ENCODE measurements at places on chromosomes 5 and 9.

- DNase-seq: no peak
Observed at GRCh38 chr5:78269088-78269703, 25.3 kb downstream of the AP3B1 start.

- DNase-seq: no peak
Observed at GRCh38 chr9:89295400-89295799, 15.6 kb upstream of the CKS2 start.

GRCh38 chr9:1005043-1005667 lies 28.7 kb downstream of the DMRT3 start:
- DNase-seq: peak; percentile 55

DNA sequence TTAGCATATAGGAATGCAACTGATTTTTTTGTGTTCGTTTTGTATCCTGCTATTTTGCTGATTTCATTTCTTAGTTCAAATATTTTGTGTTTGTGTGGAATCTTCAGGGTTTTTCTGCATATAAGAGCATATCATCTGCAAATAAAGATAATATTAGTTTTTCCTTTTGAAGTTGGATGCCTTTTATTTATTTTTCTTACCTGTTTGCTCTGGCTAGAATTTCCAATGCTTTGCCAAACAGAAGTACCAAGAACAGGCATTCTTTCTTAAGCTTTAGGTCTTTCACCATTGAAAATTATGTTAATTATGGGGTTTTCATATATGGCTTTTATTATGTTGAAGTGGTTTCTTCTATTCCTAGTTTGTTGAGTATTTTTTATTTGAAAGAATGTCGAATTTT lies 505.1 kb upstream of the DMAC1 start:
- DNase-seq: no peak

DNA sequence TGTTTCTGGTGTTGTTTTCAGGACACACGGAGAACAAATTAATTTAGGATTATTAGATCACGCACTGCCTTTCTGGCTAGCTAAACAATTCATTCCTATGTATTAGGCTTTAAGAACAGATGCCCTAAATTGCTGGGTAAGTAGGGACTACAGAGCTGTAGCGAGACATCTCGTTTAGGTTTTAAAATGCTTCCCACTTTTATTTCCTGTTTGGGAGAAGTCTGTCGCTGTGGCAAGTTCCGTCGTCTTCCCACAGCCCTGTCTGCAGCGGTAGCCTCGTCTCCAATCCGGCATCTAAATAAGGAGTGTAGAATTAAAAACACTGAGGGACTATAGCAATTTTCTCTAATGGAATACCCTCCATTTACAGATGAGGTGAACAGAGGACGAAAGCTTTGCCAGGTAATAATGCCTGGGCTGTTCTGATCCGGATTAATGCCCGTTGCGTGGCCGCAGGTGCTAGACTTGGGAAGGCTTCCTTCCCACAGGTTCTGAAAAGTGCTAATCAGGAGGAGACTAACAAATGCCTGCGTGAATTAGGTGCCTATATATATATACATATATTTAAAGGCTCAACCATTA lies 1.3 kb upstream of the TRIM36 start:
- DNase-seq: no peak

DNA sequence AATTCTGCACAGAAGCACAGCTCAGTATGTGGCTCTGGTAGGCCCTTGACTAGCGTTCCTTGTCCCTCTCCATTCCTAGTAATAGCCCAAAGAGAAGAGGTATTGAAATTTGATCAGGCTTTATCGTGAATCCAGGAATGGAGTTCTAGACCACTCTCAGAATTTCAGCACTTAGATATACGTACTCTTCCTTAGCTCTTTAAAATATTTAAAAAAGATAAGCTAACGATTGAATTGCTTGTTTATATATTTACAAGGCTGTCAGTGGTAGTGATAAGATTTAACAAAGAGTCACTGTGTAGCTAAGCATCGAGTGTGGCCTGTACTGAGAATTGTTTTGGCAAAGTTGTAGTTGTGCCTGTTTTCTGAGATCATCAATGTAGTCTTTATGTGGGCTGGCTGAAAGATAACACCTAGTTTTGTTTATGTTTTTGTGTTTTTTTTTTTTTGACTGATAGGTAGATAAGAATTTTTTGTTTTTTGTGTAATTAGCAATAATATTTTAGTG lies 2.5 kb downstream of the KIAA1958 start:
- no peak for DNase-seq

DNA sequence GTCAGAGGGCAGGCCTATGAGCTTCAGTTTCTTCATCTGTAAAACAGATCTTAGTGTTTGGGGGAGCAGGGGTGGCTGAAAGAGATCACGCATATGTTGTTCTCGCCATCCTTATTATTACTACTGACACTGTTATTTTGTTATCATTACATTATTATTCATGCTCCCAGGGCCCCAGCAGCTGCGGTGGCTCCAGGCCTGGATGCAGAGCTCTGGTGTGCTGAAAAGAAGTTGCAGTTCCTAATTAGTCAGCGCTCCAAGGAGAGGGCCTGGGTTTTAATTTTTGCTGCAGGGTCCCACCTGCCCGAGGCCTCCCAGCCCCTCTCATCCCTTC lies 19.5 kb downstream of the CXXC5 start:
- no peak for DNase-seq

DNA sequence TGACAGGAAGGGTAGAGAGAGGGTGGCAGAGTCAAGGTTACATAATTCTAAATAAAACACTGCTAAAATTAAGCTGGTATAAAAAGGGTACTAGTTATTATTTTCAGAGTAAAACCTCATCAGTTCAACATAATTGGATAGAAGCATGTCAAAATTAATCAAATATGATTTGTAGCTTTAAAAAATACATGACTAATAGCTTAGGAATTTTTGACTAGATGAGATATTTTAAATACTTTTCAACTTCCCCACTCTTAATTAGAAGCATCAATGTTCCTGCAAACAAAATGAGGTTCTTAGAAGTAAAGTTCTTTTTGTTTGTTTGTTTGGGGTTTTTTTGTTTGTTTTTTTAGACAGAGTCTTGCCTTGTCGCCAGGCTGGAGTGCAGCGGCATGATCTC lies 29.1 kb downstream of the HTR4 start:
- DNase-seq: no peak

GRCh38 chr9:27683181-27683580 lies 109.9 kb upstream of the C9orf72 start:
- DNase-seq: no peak

DNA sequence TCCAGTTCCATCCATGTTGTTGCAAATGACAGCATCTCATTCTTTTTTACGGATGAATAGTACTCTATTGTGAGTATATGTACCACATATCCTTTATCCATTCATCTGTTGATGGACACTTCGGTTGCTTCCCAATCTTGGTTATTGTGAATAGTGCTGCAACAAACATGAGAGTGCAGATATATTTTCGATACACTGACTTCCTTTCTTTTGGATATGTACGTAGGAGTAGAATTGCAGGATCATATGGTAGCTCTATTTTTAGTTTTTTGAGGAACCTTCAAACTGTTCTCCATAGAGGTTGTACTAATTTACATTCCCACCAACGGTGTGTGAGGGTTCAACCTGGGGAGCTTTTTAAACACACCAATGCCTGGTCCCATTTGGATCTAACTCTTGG lies 22.3 kb downstream of the GALNT12 start:
- DNase-seq: no peak

DNA sequence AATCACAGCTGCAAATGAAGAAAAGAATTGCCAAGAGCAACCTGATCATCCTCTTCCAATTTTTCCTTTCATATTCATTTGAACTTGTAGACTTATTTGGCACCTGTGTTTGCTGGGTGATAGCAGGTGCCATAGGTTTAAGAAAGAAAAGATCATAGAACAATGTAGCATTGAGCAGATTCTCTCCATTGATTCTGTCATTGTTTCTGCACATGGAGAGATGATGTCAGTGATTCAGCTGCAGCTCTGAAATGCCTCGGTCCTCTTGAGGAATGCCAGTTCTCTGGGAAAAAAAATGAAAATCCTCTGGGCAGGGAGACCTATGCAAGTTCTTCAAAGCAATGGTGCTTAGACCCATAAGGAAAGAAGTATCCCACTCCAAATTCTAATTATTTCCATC lies 418.1 kb upstream of the KLF4 start:
- DNase-seq: no peak

DNA sequence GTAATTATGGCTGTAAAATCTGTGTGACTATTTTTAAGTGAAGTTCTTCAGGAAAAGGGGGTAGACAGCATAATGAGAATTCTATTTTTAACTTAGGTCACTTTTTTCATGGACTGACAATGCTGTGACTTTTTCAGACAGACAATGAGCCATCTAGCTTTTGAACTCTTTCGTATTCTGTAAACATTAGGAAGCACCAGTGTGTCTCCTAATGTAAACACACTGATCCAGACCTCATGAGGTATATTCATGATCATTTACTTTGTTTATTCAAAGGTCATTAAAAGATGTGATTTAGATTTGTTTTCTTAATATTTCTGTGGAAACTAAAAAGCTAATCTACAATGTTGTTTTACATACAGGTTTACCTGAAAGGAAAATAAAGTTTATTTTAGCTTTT lies 352.6 kb downstream of the ADGRV1 start:
- DNase-seq: no peak

- no peak for DNase-seq
Observed at GRCh38 chr9:68507806-68508145, 32.9 kb downstream of the TMEM252 start.

- DNase-seq: no peak
Observed at GRCh38 chr9:133167096-133167730, 3.5 kb upstream of the GBGT1 start.

- no peak for DNase-seq
Observed at GRCh38 chr5:59206132-59206581, 623.3 kb downstream of the RAB3C start.
